ENCODE measurements at places on chromosomes 7 and 10.

DNA sequence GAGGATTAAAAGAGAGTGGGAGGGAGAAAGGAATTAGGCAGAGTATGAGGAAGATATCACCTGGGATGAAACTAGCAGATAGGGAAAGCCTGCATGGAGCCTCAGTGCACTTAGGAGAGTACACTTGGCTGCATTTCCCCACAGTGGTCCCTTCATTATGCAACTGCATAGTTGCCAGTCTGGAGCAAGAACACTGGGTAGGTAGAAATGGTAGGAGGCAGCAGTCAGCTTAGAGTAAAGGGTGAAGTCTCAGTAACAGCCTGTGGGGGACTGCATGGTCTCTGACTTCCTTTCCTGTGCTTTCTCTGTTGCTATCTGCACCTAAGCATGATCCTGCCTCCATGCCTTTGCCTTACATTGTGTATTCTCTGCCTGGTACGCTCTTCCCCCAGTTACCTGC lies 14.0 kb upstream of the PCGF5 start:
- no peak for DNase-seq

- DNase-seq = no peak
Observed at GRCh38 chr7:16347066-16347826, 74.1 kb downstream of the CRPPA start.

DNA sequence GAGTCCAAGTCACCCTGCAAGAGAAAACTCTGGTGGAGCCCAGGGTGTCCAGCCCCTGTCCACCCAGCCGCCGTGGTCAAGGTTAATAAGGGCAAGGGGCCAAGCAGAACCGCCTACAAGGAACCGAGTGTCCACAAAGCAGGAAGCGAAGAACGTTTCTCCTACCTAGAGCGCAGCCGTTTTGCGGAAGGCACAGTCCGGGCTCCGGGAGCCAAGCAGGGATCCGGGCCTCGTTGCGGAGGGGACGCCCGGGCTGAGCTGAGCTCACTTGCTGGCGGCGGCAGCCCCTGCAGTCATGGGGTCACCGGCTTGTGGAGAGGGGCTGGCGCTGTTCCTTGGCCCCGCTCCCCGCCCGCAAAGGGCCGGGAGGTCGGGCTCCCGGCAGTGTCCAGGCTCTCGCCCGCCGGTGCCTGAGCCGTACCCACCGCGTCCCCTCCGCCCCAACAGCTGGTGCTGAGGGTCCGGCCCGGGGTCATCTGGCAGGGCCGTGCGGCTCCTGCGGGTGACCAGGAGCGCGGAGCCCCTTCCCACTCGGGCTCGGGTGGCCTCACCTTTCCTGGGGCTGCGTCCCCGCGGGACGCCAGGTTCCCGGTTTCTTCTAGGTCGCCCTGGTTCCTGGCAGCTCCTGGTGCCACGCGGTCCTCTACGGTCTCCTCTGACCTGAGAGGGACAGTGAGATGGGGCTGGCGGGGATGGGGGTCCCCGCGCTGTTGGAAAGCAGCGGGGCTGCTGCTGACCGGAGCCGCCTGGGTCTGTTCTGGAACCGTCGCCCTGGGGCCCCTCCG lies 14.0 kb upstream of the ZNF273 start:
- DNase-seq = no peak

GRCh38 chr7:129169686-129170440 lies 18.6 kb upstream of the SMO start:
- DNase-seq = no peak

- DNase-seq = no peak
Observed at GRCh38 chr10:22667093-22667480, 47.3 kb downstream of the PIP4K2A start.

DNA sequence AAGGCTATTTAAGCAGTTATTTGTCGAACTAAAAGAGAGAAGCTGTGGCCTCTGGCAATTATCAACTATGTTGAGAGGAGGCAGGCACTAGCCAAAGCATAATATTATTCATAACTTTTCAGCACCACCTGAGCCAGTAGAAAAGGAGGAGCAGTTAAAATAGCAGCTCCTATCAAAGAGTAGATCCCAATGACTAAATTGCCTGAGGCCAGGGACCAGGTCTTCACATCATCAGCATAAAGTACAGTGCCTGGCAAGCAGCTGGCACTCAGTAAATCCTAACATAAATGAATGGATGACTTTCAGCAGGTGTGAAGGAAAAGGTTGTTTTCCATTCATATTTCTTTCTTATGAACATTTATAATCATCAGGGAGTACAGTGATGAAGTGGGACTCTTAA lies 309.0 kb upstream of the IMMP2L start:
- DNase-seq = no peak

DNA sequence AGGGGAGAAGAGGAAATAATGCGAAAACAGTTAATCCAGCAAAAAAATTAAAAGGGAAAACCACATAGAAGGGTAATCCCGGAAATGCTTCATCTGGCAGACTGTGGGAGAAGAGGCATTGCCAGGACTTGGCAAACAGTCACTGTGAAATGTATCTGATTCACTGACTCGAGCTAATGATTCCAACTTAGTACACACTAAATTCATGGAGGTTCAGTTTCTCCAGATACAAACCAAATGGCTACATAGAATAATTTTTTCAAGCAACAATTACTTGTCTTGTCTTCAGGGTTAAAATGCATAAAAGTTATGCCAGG lies 36.4 kb downstream of the GDI2 start:
- no peak for DNase-seq

DNA sequence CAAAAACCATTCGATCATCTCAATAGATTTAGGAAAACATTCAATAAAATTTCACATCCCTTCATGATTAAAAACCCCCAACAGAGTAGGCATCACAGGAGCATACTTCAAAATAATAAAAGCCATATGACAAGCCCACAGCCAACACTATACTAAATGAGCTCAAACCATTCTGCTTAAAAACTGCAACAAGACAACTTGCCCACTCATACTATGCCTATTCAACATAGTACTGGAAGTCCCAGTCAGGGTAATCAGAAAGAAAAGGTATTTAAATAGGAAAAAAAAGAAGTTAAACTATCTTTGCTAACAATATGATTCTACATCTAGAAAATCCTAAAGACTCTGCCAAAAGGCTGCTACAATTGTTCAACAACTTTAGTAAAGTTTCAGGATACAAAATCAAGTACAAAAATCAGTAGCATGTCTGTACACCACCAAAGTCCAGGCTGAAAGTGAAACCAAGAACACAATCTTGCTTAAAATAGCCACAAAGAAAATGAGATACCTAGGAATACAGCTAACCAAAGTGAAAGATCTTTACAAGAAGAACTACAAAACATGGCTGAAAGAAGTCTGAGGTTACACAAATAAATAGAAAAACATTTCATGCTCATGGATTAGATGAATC lies 882.6 kb downstream of the GRM8 start:
- DNase-seq = no peak

DNA sequence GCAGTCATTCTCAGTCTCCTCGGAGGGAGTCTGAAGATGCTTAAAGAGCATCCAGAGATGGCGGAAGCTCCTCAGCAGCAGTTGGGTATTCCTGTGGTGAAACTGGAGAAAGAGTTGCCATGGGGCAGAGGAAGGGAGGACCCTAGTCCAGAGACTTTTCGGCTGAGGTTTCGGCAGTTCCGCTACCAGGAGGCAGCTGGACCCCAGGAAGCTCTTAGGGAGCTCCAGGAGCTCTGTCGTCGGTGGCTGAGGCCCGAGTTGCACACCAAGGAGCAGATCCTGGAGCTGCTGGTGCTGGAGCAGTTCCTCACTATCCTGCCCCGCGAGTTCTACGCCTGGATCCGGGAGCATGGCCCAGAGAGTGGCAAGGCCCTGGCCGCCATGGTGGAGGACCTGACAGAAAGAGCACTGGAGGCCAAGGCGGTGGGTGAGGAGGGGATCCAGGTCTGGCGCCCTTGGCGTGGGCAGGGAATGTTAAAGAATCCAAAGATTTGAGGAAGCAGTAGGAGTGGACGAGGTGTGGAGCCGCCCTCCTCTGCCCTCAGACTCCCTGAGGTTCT lies 2.9 kb downstream of the ZSCAN25 start:
- no peak for DNase-seq

- peak; percentile 31 for DNase-seq
Observed at GRCh38 chr10:101829561-101830315, 11.5 kb upstream of the OGA start.

DNA sequence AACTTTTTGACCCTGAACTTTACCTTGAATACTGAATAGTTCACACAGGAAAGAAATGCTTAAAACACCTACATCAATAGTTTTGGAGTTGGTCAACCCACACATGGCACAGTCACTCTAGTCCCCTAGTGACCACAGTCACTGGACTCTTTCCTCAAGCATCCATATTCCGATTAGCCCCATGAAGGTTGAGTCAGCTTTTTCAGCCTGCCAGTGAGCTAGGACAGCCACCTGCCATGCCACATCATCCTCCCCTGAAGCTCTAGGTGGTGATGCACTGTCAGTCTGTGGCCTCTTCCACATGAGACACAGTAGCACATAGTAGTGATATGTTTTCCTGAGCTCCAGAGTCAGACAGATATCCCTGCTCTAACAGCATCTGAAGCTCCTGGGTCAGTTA lies 537.2 kb downstream of the XPNPEP1 start:
- DNase-seq = no peak

GRCh38 chr7:120180221-120180620 lies 92.8 kb upstream of the KCND2 start:
- DNase-seq = no peak

- no peak for DNase-seq
Observed at GRCh38 chr10:116634126-116634975, 13.6 kb downstream of the PNLIPRP2 start.

GRCh38 chr10:49568235-49568634 lies 29.3 kb upstream of the ERCC6 start:
- DNase-seq = no peak

DNA sequence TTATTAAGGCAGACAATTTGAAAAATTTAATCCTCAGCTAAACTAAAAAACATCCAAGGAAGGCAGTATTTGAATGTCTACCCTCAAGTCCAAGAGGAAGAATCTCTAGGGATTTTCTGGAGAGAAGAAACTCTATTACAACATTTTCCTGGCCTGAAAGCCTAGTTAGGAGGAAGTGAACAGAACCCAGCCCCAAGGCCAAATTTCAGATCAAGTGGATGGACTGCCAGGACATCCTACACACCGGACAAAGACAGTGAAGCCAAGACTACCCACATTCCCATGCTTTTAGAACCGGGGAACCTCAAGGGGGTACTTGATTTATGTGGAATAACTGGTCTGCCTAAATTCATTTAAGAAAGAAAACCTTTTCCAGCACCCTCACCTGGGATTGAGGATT lies 108.9 kb upstream of the MEOX2 start:
- DNase-seq = no peak

DNA sequence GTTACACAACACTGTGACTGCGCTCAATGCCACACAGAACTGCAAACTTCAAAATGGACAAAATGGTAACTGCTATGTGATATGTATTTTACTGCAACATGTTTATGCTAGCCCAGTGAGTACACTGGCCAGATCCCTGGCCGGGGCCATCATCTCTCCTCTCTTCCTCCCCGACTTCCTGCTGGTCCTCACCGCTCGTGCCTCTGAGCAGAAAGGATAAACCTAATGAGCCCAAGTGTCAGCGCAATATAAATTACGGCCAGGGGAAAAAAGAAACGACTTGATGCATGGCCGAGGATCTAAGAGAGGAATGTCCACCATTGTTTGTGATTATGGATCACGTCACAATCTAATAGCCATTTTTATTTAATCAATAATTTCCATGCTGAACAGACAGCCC lies 225.2 kb downstream of the GLI3 start:
- DNase-seq = no peak

DNA sequence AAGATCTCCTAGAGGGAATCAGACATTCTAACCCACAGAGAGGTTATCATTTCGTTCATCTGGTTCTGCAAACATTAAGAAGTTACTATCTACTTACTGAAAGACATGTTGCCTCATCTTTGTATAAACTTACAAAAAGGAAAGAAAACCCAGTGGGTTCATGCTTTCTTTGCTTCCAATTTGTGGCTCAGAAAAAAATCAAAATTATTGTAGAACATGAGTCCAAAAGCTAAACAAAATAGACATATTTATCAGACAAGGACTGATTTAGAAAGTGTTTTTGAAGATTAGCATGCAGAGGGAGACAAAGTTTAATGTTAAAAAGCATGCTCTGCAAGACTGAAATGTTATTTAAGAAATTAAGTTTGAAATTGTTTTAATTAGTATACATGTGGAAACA lies 123.1 kb downstream of the MBL2 start:
- no peak for DNase-seq

GRCh38 chr7:152959610-152960009 lies 200.1 kb downstream of the ACTR3B start:
- DNase-seq = no peak

DNA sequence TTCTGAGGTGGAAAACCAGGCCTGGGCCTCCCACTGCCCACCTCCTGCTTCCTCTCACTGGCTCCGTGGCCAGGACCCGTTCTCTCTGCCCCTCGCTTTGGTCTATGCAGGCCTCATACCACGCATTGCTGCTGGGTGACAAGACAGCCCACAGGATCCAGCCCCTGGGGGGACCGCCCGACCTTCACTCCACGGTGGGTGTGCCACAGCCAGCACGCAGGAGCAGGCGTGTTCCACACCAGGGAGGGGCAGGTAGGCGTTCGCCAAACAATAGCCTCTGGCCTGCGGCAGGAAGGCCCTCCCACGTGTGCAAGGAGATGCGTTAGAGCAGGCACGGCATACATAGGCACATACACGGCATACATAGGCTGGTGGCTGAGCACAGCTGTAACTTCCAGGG lies 233.4 kb downstream of the WDR37 start:
- no peak for DNase-seq

- no peak for DNase-seq
Observed at GRCh38 chr10:3278771-3279170, 106.2 kb upstream of the PITRM1 start.

DNA sequence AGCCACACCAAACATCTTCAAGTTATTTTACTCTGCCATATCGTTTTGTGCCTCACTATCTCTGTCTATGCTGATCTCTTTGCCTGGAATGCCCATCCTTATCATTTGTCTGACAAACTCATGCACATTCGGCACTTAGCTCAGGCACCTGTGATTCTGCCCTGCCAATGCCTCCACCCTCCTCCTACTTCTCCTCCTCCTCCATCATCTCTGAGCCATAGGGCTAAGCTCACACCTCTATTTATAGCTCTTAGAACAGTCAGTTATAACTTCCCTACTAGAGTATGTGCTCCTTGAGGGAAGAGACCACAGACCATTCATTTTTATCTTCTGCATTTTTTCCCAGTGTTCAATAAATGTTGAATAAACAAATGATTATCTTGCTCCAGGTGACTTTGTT lies 51.2 kb upstream of the CDK13 start:
- DNase-seq = no peak

GRCh38 chr7:81155654-81156373 lies 237.0 kb upstream of the SEMA3C start:
- DNase-seq = no peak

- DNase-seq = no peak
Observed at GRCh38 chr10:49242604-49243003, 54.4 kb upstream of the TMEM273 start.

DNA sequence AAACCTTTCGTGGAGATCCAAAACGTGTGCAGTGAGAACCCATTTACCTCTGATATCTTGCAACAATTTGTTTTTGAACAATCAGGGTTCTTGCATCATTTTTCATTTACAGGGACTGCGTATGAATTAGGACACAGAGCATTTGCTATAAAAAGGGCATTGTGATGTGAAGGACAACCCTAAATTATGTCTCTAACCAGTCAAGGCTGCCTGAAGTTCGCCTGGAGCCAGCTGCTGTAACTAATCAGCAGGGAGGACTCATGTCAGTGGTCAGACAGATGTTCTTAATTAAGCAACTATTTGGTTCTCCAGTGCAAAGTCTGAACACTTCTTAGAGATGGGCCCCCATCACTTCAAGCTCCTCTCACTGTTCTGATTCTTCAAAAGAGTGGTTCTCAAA lies 674.8 kb downstream of the KCNMA1 start:
- DNase-seq = no peak

Measured in stimulated activated CD8-positive, alpha-beta memory T cell treated with anti-CD3 and anti-CD28 coated beads, Interleukin-7, amount 100 ng/mL, for 1 hour (primary cell).